ENCODE measurements at places on chromosomes 16 and 17. TPM values are rescaled to one million over a fixed set of nuclear protein-coding genes. Genes with fewer than 3 reads are reported as not detected.

Gene WRAP53
- 1.6 TPM for total RNA-seq

Gene LRRC37A
- 2.3 TPM for total RNA-seq

Gene CCL17
- not detected for total RNA-seq

Gene BBS2
- 72.3 TPM for total RNA-seq

Gene DPEP3
- total RNA-seq: not detected

Gene KIF19
- total RNA-seq: not detected

Gene NUTF2
- 52.9 TPM for total RNA-seq

Gene TBC1D28
- not detected for total RNA-seq

Gene ABCC12
- not detected for total RNA-seq

Gene ANKRD40CL
- not detected for total RNA-seq

Gene TSNAXIP1
- 0.65 TPM for total RNA-seq

Gene KRTAP4-5
- total RNA-seq: not detected

Gene CD300LB
- total RNA-seq: not detected

Gene KRT20
- total RNA-seq: not detected
